Ascending aorta (tissue), 2 donors: ENCODE measurements at places on chromosomes 6 and 20.

DNA sequence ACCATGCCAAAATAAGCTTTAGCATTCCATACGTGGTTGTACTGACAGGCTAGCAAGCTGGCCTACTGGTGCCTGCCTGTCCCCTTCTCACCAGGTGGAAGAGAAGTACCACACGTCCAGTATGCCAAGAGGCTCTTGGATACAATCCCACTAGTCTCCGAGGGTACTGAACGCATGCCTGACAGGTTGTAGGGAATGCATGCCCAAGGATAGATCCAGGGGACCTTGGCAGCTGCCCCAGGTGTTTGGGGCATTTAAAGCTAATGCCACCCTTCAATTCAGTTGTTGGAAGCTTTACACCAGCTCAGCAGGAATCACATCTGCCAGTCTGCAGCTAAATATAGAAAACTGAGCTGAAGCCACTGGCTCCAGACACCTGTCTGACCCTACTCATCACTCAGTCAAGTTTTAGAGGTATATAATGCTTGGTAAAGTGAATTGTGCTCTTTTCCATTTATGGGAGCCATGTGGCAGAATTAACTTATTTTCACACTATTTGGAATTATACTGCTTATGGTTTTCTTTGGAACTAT, 4.9 kb downstream of the TUBB2B start:
- H3K27ac ChIP-seq: no peak overlapping the region
- no peak overlapping the region for H3K4me3 ChIP-seq
- H3K27me3 ChIP-seq: no peaks in the 10 kb centered on the region
- no peak for DNase-seq

GRCh38 chr6:6659600-6660327, 71.2 kb downstream of the LY86 start:
- H3K27ac ChIP-seq: no peak overlapping the region
- DNase-seq: peak; percentile 27
- no peaks in the 10 kb centered on the region for H3K4me1 ChIP-seq

DNA sequence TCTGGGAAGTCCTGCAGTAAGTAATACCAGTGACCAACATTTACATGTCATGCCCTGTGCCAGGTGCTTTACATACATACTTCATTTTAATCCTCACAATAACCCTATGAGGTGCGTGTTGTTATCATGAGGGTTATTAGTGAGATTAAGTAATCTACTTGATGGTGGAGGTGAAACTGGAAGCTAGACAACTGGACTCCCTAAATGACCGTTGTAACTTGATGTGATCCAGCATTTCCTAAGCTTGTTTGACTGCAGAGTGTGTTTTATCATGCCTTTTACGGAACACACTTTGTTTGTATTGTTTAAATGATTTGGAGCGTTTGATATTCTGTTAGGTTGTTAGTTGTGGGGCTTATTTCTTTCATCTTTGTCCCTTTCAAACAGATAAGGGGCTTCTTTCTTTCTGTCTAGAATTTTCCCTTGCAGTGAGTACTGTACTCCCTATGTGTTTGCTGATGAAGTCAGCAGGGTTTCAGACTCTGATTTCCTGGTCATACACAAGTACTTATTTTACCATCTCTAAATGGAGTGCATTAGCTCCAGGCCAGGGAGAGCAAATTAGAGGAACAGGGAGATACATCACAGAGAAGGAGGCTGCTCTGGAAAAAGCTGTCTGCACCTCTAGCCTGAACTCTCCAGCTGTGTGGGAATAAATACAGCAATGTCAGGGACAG, 29.7 kb downstream of the CHMP4B start:
- H3K27me3 ChIP-seq: no peaks in the 10 kb centered on the region
- H3K36me3 ChIP-seq: no peaks in the 10 kb centered on the region

GRCh38 chr6:5453546-5453945, 192.2 kb downstream of the FARS2 start:
- H3K4me3 ChIP-seq: no peak overlapping the region
- H3K27ac ChIP-seq: no peak overlapping the region
- H3K27me3 ChIP-seq: no peaks in the 10 kb centered on the region
- no peaks in the 10 kb centered on the region for H3K36me3 ChIP-seq
- no peak for DNase-seq

DNA sequence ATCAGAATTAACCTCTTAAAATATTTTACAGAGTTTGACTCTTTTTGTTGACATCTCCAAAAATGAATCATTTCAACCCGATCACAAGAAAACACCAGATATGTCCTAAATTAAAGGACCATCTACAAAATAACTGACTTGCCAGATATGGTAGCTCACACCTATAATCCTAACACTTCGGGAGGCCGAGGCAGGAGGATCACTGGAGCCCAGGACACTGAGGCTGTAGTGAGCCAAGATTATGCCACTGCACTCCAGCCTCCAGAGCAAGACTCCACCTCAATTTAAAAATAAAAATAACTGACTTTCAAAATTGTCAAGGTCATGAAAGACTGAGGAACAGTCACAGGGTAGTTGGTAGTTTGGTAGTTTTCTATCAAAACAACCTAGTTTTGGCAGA, 34.9 kb downstream of the DCDC2 start:
- no peaks in the 10 kb centered on the region for H3K36me3 ChIP-seq
- H3K4me1 ChIP-seq: no peaks in the 10 kb centered on the region
- DNase-seq: no peak

DNA sequence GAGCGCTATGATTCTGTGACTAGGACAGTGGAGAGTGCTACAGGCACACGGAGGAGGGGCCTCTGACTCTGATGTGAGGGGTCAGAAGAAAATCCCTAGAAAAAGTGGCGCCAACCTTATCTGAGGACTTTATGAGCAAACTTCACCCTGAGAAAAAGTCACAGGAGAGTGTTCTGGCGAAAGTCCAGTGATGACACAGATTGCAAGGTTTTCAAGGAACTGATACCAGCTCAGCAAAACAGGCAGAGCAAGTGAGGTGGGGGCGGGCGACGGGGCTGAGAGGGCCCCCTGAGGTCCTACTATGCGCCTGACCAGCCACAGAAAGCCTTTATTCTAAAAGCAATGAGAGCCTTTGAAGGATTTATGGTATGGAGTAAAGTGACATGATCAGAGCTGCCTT, 73.3 kb downstream of the SLC22A23 start:
- no peak for DNase-seq
- H3K4me3 ChIP-seq: no peak overlapping the region
- H3K36me3 ChIP-seq: no peaks in the 10 kb centered on the region
- no peak overlapping the region for H3K27ac ChIP-seq
- H3K4me1 ChIP-seq: no peaks in the 10 kb centered on the region
- H3K27me3 ChIP-seq: no peaks in the 10 kb centered on the region

- H3K4me1 ChIP-seq: no peaks in the 10 kb centered on the region
- no peak for DNase-seq
- no peak overlapping the region for H3K27ac ChIP-seq
- no peaks in the 10 kb centered on the region for H3K36me3 ChIP-seq
- no peaks in the 10 kb centered on the region for H3K27me3 ChIP-seq
- H3K4me3 ChIP-seq: no peak overlapping the region
These were observed 157.6 kb downstream of the HDGFL1 start for GRCh38 chr6:22726966-22727365.

DNA sequence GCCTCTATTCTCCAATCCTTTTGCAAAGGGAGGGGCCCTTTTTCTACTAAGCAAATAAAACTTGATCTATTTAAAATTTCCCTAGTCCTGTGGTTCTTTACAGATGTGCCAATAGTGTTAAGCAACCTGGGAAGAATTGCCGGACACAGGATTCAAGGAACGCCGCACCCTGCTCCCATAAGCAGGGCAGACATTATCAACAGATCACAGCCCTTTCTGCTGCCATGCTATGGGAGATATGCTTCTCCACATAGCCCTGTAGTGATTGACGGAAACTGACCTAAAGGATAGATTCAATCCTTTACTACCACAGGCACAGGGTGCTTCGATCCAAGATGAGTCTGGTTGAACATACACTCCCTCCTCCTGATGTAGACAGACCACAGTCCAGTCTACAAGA, 118.4 kb upstream of the TRAF3IP2 start:
- peaks cover 7% of the 10 kb centered on the region for H3K4me1 ChIP-seq
- no peak for DNase-seq
- H3K27me3 ChIP-seq: no peaks in the 10 kb centered on the region
- H3K27ac ChIP-seq: no peak overlapping the region
- no peak overlapping the region for H3K4me3 ChIP-seq

GRCh38 chr20:24766826-24767622, 182.0 kb upstream of the CST7 start:
- no peaks in the 10 kb centered on the region for H3K36me3 ChIP-seq
- no peaks in the 10 kb centered on the region for H3K4me1 ChIP-seq
- no peak overlapping the region for H3K27ac ChIP-seq
- no peak overlapping the region for H3K4me3 ChIP-seq
- H3K27me3 ChIP-seq: no peaks in the 10 kb centered on the region
- DNase-seq: peak; percentile 39

- H3K36me3 ChIP-seq: peaks cover 41% of the 10 kb centered on the region
- no peak overlapping the region for H3K4me3 ChIP-seq
- no peak for DNase-seq
- no peaks in the 10 kb centered on the region for H3K4me1 ChIP-seq
These were observed 8.7 kb downstream of the RBBP9 start for GRCh38 chr20:18488301-18488700.
